ENCODE measurements at places on chromosomes 11 and 22.

DNA sequence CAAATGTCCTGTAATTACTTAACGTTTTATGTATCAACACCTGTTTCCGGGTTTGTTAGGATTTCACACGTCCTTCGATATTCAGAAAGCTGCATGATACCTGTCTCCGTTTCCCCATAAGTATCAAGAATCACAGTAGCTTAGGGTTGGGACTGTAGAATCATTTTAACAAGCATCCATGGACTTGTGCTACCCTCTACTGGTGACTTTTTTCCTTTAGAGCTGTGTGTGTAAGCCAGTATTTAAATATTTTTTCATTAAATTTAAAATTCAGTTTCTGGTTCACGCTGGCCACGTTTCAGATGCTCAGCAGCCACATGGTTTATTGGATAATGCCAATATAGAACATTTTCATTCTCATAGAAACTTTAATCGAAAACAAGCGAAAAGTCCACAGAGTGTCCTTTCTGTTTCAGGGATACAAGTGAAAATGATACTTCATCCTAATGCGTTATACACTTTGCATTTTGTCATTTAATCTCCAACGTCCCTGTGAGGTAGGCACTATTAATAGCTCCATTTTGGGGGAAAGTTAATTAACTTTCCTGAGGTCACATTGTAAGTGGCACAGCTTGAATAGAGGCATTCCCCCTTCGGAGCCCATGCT is 61.5 kb upstream of the SLC25A18 start:
- no peak for DNase-seq

- no peak for DNase-seq
Measured at GRCh38 chr22:41917375-41917902, 2.6 kb upstream of the SHISA8 start.

- no peak for DNase-seq
Measured at GRCh38 chr11:113334183-113334582, 19.8 kb downstream of the TTC12 start.

- no peak for DNase-seq
Measured at GRCh38 chr11:98955551-98955950, 65.2 kb upstream of the CNTN5 start.

GRCh38 chr22:20533879-20534265 is 26.5 kb downstream of the MED15 start:
- no peak for DNase-seq

All from CD4-positive, alpha-beta T cell (primary cell).